ENCODE measurements at places on chromosomes 4 and X. TPM values are rescaled to one million over a fixed set of nuclear protein-coding genes. Genes with fewer than 3 reads are reported as not detected.
A peak's percentile ranks its signal among the peaks of the same experiment; 100 is the strongest.

ASMT gene
- total RNA-seq = not detected

GRCh38 chr4:99506781-99507180 is 4.0 kb upstream of the C4orf17 start:
- no peak for DNase-seq

SMIM43 gene
- total RNA-seq = 4.1 TPM

DNA sequence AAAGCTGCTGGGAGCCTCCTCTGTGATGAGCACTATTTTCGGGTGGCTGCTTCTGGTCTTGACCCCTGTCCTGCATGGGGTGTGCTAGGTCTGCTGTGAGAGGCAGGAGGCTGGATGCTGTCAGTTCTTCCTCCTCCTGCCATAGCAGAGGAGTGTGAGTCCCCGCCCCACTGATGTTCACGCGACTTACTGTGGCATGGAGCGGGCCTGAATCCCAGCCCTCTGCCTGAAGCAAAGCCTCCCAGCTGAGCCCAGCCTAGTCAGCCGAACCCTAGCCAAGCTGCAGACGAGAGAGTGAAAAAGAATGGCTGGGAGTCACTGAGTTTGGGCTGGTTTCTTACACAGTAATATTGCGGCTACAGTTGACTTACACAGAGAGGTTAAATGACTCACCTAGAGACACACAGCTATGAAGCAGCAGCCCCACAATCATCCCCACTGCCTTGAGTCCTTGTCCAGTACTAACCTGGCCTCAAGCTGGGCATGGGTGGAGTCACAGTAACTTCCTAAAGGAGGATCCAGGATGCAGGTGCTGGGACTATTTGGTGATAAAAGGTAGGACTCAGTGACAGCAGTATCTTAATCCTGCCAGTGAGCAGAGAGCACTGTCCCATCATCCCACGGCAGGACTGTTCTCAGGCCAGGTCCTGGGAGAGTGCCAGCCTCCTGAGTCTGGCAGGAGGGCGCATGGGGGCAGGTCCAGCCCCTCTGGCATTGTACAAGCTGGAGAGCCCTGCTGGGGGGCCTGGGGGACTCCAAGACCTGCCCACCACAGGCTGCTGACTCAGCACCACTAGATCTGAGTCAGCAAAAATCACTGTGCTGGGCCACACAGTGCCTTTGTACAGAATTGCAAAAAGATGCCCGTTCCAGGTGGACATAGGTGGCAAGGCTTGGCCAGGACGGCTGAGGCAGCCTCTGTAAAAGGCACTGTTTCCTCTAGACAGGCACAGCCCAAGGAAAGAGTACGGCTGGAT is 60.4 kb upstream of the CRMP1 start:
- DNase-seq = no peak

DNA sequence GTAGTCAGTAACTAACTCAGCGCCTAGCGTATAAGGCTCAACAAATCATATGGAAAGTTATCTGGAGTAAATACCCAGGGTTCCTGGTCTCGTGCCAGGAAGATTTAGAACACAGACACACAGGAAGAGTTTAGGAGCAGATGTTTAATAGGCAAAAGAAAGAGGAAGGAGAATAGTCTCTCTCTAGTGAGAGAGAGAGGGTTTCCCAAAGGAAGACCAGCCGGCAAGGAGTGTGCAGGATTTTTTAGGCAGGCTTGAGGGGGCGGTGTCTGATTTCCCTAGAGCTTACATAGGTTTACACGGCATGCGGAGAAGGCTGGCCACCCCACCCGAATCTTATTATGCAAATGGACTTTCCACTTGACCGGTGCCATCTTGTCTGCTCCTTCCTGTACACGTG is 284.0 kb upstream of the FRG1 start:
- DNase-seq = peak; percentile 85

GRCh38 chrX:152847281-152847680 is 16.4 kb downstream of the NSDHL start:
- DNase-seq = no peak

- peak; percentile 38 for DNase-seq
These were observed 34.6 kb downstream of the SEPTIN11 start for GRCh38 chr4:76984127-76984526.

CFI gene
- total RNA-seq = 11.8 TPM

DNA sequence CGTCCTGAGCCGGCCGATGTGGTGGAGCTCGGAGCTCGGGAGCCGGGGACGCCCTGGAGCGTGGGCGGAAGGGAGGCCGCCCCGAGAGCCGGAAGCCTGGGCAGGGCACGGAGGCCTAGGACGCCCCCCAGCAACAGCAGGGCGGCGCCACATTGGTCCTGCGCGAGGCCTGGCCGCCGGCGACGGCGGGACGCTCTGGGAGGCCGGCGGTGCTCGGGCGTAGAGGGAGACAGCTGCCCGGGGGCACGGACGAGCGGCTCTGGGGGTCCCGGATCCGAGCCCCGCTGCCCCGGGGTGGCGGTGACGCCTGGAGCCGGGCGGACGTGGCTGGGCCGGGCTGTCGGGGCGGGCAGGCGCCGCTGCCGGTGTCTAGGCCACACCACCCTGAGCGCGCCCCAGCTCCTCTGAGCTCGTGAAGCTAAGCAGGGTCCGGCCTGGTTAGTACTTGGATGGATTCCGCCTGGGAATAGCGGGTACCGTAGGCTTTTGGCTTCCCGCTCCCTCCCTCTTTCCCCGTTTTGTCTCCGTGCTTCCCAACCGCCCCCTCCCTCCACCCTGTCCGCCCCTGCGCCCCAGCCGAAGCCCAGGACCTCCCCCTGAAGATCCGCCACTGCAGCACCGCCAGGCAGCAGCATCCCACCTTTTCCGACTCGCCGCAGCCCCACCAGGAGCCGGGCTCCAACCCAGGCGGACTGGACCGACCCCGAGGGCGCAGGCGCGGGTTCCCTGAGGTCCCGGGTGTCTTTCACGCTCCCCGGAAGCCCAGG is 12.1 kb downstream of the FRG2 start:
- peak; percentile 4 for DNase-seq

DNA sequence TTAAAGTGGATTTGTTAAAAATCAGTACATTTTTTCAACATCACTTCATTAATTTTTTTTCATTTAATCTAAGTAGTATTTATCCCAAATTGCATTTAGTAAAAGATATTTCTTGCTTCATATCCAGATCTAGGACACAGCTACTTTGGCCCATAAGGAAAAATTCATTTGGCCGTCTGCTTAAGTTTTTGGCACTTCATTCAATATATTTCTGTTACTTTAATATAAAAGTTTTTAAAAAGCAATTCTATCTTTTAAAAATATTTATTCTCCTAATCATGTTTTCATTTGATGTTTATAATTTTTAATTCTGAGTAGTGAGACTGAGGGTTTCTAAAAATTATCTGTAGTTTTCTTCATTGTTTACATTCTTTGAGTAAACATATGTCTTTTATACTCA is 28.5 kb downstream of the ANXA10 start:
- DNase-seq = no peak

MAEA gene
- 52.5 TPM for total RNA-seq

DNA sequence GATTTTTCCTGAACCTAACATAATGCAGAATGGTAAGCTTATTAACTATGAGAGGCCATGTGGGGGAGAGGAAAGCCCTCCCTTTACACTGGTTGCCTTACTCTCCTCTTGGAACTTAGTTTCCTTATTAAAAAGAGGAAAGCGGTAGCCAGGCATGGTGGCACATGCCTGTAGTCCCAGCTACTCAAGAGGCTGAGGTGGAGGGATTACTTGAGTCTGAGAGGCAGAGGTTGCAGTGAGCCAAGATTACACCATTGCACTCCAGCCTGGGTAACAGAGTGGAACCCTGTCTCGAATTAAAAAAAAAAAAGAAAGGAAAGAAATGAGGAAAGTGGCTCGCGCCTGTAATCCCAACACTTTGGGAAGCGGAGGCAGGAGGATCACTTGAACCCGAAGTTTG is 2.0 kb downstream of the FAM47E start:
- no peak for DNase-seq

UBE2A gene
- total RNA-seq = 34.2 TPM

ARSJ gene
- total RNA-seq = 9.5 TPM

- peak; percentile 77 for DNase-seq
These were observed 9.5 kb downstream of the RBPJ start for GRCh38 chr4:26330186-26330787.

DNA sequence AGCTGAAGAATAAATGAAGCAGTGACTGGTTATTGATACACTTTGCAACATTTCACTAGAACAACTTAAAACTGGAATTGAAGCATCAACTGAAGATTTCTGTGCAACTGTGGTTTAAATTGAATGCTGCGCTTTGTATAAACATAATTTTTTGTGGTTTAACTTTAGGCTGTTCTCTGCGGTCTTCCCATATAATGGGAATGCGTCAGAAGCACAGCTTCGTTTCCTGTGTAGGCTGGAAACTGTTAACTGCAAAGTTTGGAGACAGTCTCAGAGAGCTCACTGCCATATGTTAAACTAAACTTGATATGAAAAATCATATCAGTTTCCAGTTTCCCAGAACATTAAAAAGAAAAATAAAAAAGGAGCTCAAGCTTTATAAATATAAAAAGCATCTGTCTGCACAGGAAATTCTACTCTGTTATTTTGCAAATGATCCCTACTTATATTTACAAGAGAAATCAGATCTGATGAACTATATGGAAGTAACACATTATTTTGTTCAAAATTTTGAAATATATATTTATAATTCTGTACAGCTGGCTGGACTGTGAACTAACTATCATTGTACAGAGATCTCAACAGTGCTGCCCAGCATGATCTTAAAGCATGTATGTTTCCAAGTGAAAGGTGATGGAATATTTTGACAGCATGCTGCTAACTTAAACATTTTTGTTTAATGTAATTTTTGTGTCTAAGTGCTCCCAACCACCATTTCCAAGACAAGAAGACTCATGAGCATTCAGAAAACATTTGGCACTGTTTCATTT is 139.9 kb downstream of the NDST3 start:
- DNase-seq = peak; percentile 37

PNCK gene
- total RNA-seq = 0.92 TPM

DNA sequence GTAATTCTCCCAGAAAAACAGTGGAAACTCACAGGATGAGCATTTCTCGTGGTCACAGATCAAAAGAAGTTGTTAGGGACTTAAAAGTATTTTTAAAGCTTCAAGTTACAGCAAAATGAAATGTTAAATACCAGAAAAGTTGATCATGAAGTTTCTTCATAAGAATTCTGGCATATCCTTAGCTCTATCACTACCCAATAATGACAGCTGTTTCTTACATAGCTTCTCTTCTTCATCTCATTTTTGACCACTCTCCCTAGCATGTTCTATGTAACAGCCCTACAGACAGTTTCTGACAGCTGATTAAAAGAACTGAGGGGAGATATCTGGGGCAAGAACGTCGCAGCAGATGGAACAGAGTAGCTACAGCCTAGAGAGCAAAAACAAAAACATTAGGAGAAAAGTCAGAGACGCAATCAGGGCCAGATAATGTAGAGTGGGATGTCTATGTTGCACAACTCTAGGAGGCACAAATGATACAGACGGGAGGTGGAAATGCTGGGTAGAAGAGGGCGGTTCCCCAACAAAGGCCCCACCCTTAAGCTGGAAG is 108.7 kb downstream of the CORIN start:
- no peak for DNase-seq

SULT1E1 gene
- total RNA-seq = 17.4 TPM

GLOD5 gene
- total RNA-seq = not detected

DNA sequence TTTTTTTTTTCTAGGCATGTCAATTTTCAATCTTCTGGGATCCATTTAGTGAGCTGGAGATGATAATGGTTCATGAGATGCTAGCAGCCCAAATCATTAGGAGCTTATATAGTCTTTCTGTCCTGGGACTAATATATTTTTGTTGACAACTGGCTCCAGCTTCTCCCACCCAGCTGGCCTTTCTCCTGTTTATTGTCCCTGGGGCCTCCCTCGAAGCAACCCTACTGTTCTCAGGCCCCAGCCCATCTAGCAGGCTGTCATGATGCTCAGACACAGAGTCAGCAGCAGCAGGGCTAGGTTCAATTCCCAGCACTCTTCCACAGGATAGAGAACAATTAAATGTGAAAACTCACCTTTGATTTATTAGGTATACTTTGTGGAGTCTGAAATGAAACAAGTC is 127.6 kb upstream of the MID1 start:
- DNase-seq = no peak

- DNase-seq = no peak
These were observed 101.1 kb downstream of the CBLL2 start for GRCh38 chrX:22373766-22374165.

SLITRK4 gene
- 8.1 TPM for total RNA-seq

DNA sequence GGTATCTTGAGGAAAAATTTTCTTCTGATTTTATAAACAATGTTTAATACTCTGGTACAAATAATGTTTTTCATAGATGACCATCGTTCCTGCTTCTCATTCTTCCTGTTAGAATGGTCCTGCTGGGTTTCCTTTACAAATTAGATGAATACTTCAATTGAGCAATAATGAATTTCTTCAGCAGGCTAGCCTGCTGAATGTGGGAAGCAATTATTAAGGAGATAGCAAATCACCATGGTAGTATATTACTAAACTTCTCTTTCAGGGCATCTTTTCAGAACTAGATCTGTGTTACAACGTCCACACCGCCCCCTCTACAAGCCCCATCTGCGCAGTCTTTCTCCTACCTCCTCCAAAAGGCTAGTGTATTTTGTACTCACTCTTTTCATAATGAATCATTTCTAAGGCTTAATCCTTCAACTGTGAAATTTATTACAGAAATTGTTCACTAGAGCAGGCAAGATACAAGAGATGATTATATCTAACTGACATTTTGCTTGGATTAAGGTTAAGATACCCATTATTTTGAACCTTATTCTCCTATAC is 38.4 kb downstream of the GPRIN3 start:
- DNase-seq = no peak

Data from tongue (tissue), 3 donors.